ENCODE measurements at places on chromosomes 6 and 20. TPM values are rescaled to one million over a fixed set of nuclear protein-coding genes. Genes with fewer than 3 reads are reported as not detected.
A peak's percentile ranks its signal among the peaks of the same experiment; 100 is the strongest.

DNA sequence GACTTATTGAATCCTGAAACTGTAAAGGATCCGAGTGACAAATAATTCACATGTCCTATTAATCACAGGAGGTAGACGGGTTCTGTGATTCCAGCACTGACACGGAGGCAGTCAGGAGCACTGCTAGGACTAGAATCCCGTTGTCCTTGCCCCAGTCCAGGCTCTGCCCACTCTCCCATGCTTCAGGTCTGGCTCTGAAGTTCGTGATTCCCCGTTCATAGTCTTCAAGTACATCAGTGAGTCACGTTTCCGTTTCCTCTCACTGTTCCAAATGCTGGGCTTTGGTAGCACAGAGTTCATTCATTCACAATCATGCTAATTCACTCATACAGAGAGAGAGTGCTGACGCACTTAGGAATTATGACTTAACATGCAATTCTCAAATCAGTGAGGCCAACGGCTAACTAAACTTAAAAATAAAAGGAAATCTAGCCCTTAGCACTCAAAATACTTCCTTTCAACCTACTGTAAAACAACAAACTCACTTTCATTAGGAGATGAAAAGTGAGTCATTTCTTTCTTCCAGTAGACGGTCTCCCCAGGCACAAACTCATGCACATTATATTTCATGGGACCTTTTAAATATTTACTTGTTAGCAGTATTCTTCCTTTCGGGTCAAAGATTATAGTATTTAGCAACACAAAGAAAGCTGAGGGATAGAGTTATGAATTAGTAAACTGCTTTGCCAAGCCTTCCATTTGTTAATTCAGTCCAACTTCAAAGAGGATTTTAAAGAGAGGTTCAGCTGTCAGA is 94.0 kb upstream of the NHSL1 start:
- no peaks in the 10 kb centered on the region for H3K27me3 ChIP-seq
- no peak overlapping the region for H3K4me3 ChIP-seq
- no peaks in the 10 kb centered on the region for H3K36me3 ChIP-seq
- DNase-seq, result no peak
- no peaks in the 10 kb centered on the region for H3K4me1 ChIP-seq

DNA sequence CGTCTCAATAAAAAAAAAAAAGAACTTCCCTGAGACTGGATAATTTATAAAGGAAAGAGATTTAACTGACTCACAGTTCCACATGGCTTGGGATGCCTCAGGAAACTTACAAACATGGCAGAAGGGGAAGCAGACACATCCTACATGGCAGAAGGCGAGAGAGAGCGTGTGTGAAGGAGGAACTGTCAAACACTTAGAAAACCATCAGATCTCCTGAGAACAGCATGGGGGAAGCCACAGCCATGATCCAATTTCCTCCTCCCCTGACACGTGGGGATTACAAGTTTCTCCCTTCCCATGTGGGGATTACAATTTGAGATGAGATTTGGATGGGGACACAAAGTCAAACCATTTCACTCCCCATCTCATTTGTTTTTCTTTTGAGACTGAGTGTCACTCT is 46.6 kb upstream of the TFAP2C start:
- no peak overlapping the region for H3K27ac ChIP-seq
- no peaks in the 10 kb centered on the region for H3K36me3 ChIP-seq
- no peaks in the 10 kb centered on the region for H3K4me1 ChIP-seq
- no peak for DNase-seq

DNA sequence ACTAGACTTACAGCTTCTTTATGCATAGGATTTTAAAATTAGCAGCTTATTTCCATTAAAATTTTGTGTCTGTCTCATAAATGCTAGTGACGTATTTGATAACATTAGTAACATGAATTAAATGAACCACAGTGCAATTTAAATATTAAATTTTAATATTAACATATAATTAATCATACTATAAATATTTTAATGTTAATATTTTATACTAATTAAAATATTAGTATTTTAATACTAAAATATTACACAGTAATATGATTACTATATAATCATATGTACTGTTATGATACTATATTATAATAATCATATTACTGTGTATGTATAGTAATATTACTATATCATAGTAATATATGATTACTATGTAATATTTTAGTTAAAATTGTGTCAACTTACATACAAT is 73.7 kb downstream of the CHD6 start:
- no peak overlapping the region for H3K4me3 ChIP-seq
- H3K36me3 ChIP-seq, result no peaks in the 10 kb centered on the region
- no peaks in the 10 kb centered on the region for H3K27me3 ChIP-seq
- H3K4me1 ChIP-seq, result peaks cover 10% of the 10 kb centered on the region

DNA sequence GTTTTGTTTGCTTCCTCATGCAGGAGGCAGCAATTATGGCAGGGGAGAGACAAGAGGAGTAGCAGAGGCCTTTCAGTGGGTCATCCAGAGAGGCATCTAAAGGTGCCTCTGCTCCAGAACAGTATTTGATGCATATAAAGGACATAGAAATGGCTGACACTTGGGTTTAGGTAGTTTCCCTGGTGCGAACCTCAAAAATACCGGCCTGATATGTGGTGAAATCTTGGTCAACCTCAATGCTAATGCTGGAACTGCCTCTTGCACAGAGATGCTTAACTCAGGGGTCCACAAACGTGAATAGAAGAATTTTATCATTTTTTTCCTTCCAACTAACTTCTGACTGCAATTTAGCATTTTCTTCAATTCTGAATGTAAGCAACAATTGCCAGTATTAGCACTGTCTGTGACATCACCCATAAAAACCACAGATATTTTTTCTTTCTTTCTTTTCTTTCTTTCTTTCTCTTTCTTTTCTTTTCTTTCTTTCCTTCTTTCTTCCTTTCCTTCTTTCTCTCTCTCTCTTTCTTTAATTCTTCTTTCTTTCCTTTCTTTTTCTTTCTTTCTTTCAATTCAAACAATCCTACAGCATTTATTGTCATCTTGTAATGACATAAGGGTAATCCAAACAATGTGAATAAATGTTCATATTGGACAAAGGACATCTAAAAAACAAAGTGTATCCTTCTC is 180.0 kb upstream of the UST start:
- no peaks in the 10 kb centered on the region for H3K27me3 ChIP-seq
- no peak for DNase-seq
- H3K27ac ChIP-seq, result peak overlapping the region; percentile 66
- H3K4me1 ChIP-seq, result no peaks in the 10 kb centered on the region

Gene CRISP2
- polyA plus RNA-seq, result not detected

Data from SK-N-SH (cell line).